ENCODE measurements at places on chromosomes 4 and X.

GRCh38 chr4:6960628-6961412 is 51.2 kb downstream of the TBC1D14 start:
- no peak for DNase-seq

DNA sequence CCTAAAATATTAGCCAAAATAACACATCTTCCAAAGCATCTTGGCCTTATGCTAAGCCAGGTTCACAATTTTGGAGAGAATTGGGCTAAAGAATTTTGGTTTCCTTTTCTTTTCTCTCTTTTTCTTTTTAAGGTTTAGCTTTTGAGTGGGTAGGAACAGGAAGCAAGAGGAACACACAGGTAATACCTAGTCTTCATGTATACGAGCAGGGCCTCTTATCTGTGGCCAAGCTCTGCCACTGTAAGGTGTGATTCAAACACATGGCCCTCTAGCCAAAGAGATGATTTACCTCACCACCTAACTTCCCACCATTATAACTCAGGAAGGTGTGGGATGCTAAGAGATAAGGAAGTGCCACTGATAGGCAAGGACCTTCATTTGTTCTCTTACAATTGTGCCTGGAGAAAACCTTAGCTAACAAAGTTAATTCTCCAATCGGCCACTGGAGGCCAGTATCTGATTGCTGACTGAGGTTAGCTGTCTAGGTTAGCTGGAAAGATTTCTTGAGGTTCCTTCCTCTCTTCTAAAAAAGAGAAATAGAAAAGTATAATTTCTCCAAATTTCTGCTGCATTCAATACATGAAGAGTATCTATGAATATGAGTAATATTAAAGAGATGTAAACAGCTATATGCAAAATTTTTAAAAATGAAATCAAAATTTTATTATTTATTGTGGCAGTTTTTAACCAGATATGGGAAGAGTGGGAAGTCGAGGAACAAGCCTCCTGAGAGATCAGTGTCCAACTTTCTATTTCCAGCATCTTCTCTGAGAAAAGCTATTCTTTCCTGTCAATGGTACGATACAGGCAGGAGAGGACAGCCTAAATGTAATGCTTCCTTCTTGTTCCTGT is 30.1 kb upstream of the BBS7 start:
- peak; percentile 26 for DNase-seq

DNA sequence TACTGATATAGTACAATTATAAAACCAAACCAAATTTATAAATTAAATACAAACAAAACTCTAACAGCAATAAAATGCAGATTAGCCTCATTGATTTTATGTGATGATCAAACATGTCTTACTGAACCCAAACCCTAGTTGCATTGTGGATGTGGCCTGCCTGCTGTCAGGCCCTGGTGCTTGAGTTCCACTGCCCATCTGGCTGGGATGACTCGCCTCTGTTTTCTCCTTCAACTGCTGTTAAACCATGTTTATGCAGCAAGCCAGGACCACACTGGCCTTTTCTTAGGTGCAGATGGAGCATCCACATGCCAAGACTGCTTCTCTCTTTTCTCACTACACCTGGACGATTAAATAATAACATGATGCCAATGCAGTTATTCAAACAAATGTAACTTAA is 22.6 kb downstream of the NAP1L5 start:
- no peak for DNase-seq

GRCh38 chr4:39305912-39306677 is 60.1 kb downstream of the RFC1 start:
- DNase-seq, result no peak

- DNase-seq, result no peak
Measured at GRCh38 chrX:44904542-44905115, 31.6 kb downstream of the KDM6A start.

DNA sequence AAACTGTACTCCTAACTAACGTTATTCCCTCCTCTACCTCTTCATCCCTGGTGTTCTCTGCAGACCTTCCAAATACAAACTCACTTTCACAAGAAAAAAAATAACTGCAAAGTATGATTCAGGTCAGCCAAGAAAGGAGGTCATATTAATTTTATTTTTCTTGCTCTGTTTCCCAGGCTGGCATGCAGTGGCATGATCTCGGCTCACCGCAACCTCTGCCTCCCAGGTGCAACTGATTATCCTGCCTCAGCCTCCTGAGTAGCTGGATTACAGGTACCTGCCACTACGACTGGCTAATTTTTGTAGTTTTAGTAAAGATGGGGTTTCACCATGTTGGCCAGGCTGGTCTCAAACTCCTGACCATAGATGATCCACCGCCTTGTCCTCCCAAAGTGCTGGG is 156.6 kb downstream of the CHIC2 start:
- DNase-seq, result no peak

DNA sequence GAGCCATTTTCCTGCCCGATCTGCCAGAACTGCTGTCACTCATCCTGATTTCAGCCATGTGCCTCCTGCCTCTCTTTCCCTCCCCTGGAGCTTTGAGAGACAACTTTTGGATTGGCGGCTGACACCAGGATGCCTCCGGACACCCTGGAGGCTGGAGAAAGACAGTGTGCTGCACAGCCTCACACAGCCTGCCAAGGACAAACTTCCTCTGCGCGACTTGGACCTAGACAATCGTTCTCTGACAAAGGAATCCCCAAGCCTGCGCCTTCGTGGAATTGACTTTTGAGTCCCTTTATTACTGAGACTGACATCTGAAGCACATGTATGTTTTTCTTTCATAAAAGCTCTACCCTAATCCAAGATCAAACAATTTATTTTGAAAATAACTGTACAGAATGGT is 10.8 kb upstream of the LDB2 start:
- DNase-seq, result no peak

GRCh38 chrX:19800821-19801374 is 86.5 kb downstream of the SH3KBP1 start:
- DNase-seq, result no peak

DNA sequence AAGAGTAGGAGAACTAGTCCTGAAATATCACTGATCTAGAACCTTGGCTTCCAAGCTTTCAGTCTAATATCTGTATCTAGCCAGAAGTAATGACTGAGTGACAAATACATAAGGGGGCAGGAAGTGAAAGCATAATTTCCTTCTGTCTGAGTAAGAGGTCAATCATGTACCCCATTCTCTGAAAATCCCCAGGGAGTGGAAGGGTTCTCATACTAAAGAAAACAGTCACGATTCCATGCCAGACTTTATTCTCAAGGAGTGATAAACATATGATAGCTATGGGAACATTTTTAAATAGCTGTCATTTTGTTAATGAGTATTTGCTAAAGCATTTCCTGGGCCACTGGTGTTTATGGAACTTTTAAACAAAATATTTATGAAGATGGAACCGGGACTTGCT is 308.5 kb downstream of the ARHGAP24 start:
- no peak for DNase-seq

GRCh38 chr4:149183638-149184037 is 632.0 kb downstream of the IQCM start:
- DNase-seq, result no peak
